ENCODE measurements at places on chromosomes 3 and 15.

GRCh38 chr15:49330166-49330565 lies 92.9 kb upstream of the FGF7 start:
- no peak for DNase-seq

DNA sequence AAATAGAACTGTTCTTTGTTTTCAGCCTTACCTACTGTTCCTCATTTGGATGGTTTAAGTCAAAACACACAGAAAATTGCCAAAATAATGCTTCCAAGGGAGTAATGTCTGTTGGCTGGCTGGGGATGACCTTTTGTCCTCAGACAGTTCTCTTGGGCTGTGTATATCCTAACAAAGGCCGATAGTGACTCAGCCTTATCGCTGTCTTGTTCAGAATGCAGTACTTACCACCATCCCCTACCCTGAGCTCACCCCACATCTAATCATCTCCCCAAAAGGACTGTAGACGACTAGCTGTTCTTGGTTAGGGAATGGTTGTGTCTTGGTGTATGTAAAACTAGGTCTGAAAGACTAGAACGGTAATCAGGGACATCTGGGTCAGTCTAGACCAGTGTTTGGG lies 35.0 kb downstream of the RAB11A start:
- DNase-seq = no peak

- no peak for DNase-seq
These were observed 647.1 kb upstream of the KCNMB2 start for GRCh38 chr3:177889161-177889560.

DNA sequence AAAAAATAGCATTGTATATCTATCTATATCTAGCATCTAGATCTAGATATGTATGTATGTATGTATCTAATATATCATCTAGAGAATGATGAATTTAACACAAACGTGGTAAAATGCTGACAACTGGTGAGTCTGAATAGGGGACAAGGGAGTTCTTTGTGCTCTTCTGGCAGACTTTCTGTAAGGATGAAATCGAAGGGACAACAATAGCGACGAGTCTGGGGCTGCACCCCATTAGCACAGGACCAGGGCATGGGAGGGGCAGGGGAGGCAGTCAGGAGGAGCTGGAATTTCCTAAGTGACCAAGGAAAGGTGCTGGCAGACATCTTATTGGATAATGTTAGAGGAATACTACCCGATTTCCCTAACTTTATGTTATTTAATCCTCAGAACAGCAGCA lies 7.9 kb downstream of the CCR1 start:
- DNase-seq = no peak

GRCh38 chr15:76393614-76394013 lies 57.0 kb downstream of the ISL2 start:
- DNase-seq = no peak

GRCh38 chr3:183244219-183244618 lies 8.8 kb upstream of the B3GNT5 start:
- DNase-seq = no peak

DNA sequence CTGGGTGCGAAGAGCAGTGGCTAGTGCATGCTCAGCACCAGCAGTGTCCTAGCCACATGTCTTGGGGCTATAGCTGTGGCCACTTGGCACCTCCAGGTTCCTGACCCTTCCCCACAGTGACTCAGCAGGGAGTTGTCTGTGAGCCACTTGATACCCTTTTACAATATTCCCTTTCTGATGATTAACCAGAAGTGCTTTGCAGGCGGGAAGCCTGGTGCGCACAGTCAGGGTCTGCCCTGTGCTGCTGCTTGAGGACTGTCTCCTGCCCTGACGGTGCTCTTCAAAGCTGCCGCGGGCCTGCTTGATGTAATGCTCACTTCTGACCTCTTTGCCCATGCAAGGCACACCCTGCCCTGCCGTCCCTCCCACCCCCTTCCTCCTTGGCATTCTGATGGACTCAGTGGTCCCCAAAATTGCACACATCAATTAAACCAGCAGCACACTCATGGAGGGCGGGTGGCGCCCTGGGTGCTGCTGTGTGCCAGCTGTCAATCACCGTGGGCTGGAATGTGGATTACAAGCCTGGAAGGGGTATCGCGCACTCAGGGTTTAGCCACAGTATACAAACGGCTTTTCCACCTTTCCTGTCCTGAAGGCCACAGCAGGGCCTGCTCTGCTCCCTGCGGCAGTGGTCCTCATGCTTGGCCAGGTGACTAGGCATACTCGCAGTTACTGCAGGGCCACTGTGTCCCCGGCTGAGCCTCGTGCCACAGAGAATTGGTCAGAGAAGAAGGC lies 40.9 kb upstream of the PCSK6 start:
- no peak for DNase-seq

DNA sequence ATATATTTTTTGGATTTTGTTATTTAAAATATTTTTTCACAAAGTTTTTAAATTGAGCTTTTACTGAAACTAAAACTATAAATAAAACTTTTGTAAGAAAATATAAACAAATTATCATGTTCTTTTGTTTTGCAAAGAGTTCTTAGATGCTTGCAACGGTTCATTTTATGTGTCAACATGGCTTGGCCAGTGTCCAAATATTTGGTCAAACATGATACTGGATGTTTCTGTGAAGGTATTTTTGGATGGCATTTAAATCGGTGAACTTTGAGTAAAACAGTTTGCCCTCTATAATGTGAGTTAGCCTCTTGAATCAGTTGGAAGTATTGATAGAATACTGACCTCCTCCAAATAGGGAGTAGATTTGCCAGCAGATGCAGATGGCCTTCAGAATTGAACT lies 612.6 kb upstream of the NECTIN3 start:
- no peak for DNase-seq

- no peak for DNase-seq
These were observed 3.9 kb downstream of the RPL35A start for GRCh38 chr3:197953881-197954280.

- DNase-seq = no peak
These were observed 81.9 kb upstream of the SLC25A36 start for GRCh38 chr3:140859592-140860336.

DNA sequence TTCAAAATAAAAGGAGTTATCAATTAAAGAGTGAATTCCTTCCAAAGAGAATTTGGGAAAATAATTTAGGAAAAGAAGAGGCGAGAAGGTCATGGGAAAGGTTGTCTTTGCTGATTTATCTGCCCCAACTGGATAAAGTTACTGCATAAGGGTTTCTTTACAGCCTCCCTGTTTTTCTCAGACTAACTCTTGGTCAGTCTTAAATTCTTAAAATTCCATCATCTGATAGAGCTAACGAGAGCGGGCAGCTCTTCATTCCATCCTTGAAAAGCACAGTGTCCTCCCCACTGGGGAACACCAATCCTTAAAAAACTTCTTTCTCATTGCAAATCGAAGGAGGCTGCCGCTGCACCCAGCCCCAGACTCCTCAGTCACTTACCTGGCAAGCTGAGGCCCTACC lies 107.2 kb downstream of the PGPEP1L start:
- peak; percentile 46 for DNase-seq

DNA sequence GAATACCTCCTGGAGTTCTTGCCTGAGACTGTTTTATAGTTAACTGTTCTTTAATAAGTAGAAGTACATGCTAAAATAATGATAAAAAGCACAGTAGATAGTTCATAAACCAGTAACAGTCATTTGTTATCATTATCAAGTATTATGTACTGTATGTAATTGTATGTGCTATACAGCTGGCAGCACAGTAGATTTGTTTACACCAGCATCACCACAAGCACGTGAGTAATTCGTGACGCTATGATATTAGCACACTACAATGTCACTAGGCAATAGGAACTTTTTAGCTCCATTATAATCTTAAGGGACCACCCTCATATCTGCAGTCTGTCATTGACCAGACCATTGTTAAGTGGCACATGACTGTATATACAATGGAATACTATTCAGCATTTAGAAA lies 534.7 kb downstream of the FHIT start:
- DNase-seq = no peak

DNA sequence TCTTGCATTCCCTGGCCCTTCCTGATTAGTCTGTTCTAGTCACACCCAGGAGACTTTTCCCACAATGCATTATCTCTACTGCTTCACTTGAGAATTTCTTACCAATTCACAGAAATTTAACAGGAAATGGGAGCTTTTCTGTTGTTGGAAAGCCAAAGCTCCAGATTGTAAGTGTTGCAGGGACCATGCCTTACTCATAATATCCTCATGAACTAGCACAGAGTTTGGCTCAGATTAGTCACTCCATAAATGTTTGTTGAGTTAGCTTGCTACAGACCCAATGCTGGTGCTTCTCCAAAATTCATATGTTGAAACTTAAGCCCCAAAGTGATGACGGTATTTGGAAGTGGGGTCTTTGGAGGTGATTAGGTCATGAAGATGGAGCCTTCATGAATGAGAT lies 232.6 kb downstream of the GAP43 start:
- no peak for DNase-seq

- no peak for DNase-seq
These were observed 785.4 kb upstream of the ROBO1 start for GRCh38 chr3:80553211-80553610.

GRCh38 chr3:41673650-41674049 lies 288.3 kb downstream of the ULK4 start:
- DNase-seq = no peak

GRCh38 chr15:63763476-63764123 lies 70.1 kb downstream of the HERC1 start:
- peak; percentile 4 for DNase-seq

DNA sequence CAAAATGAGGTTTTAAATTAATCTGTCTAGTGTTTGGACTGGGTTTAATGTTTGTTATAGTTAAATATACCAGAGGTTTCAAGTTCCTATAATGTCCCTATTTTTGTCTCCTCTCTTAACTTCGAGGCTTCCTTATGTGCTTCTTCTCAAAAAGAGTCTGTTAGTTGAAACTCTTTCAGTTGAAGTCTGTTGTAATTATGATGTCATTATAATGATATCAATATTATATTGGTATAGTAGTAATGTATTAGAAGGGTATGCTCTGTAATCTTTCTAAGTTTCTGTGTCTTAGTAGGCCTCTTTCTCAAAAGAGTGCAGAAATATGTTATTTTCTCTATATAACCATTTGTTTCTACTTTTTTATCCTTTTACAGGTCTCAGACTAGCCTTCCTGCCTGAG lies 1148.0 kb downstream of the NSUN3 start:
- no peak for DNase-seq

DNA sequence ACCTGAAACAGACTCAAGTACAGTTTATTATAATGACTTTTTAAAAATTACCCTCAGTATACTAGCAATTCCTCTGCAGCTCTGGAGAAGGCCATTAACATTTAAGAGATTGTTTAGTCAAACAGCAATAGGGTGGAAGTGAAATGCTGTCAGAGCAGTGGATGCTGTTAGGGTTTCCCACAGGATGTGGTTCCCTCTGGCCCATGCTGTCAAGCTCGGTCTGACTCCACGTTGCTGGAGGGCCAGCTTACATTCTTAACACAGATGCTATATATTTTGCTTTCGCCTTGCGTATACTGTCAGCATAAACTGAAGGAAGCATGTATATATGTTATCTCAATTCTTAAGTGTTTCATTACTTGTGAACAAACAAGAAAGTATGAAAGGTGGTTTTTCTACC lies 231.1 kb upstream of the COL8A1 start:
- DNase-seq = no peak

DNA sequence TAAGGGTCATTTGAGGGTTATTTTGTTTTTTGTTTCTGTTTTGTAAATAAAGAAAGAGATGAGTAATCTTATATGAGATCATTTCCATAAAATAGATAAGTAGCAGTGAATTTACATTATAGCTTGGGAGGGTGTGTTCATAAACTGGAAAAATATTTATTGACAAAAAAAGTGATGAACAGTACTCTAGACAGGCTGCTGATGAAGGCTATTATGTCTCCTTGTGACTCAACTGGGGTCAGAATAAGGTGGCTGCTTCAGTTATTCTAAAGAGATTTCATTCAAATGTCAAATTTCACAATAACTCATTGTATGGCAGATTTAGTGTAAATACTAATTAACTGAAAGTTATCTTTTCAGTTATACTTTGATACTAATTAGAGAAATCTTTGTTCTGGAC lies 251.1 kb upstream of the CMC1 start:
- no peak for DNase-seq

GRCh38 chr15:51189669-51190385 lies 95.1 kb upstream of the TNFAIP8L3 start:
- no peak for DNase-seq

DNA sequence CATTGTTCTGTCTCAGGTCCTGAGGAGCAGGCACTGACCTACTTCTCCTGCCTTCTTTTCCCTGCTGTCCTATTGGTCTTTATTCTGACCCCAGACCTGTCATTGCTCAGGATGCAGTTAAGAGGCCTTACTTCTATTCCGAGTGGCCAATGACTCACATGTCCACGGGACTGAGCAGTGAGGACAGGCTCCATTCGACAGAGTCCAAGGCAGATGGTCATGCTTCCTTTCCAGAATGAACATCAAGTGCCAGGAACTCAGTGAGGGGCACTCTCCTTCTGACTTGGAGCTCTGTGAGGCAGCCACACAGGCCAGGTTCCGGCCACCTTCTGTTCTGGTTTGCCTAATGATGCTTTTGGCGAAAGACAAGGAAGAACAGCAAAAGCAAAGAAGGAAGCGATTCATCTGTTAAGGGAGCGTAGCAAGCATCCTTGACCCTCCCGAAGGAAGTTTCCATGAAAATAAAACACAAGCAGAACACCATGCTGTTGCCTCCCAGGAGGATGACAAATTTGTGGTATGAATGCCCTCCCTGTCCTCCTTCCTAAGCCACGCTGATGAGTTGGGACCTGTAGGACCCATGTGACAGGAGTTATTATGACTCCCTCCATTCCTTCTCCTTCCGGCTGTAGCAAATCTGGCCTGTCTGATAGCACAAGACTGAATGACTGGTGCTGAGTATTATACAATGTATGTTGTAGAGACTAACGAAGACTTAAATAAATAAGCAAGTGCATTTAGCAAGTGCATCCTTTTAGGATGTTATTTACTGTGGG lies 14.4 kb upstream of the TPRG1 start:
- no peak for DNase-seq

GRCh38 chr3:107347751-107348150 lies 29.5 kb upstream of the CCDC54 start:
- no peak for DNase-seq

DNA sequence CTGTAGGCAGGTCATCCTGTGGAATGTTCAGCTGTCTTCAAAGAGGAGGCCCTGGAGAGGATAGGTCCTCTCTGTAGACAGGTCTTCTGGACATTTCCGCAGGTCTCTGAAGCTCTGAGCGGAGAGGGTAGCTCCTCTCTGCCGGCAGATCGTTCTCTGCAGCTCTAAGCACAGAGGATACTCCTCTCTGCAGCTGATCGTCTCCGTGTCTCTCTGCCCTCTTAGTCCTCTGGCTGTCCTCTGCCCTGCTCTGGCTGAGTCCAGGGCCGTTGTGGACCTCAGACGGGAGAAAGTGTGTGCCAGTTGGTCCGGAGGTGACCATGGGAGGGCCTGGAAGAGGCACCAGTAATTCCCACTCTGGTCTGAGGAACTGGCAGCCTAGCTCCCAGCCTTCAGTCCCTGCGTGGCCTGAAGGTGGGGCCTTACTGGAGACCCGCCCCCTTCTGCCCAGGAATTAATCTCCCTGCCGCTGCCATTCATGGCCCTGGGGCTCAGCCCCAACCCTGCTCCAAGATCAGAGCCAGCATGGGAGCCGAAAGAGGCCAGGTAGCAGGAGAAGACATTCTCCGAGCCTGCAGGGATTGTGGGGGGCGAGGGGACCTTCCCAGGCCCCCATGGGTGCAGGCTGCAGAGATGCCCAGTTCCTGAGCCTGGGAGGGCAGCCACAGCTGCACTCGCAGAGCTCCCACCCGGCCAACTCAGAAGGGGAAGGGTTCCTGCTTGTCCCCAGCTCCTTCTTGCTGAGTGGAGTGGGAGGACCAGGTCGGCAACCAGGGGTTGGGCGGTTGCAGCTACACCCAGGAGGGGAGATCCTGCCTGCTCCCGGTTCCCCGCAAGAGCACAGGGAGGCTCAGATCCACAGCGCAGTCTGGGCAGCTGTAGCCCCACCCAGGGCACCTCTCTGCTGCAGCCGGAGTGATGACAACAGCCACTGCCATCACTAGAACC lies 488.7 kb downstream of the RSL24D1 start:
- no peak for DNase-seq

All from non-pigmented ciliary epithelial cell (primary cell).